ENCODE measurements at places on chromosomes 3 and 15.
A peak's percentile ranks its signal among the peaks of the same experiment; 100 is the strongest.

DNA sequence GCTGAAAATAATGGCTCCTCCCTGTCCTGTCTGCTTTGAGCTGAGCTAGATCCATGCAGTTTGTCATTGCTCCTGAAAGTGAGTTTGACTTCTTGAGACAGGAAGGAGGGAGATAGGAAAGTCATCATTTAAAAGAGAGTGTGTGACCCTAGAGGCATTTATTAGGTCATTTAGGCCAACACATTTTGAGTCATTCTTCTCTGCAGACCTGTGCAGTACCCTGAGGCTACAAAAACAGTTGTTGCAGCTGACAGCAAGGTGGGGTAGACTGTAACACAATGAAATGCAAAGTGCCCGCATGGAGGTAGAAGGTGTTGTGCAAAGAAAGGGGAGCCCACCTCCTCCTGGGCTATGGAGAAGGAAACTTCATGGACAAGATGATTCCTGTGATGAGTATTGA lies 102.8 kb upstream of the PFN2 start:
- DNase-seq: no peak

DNA sequence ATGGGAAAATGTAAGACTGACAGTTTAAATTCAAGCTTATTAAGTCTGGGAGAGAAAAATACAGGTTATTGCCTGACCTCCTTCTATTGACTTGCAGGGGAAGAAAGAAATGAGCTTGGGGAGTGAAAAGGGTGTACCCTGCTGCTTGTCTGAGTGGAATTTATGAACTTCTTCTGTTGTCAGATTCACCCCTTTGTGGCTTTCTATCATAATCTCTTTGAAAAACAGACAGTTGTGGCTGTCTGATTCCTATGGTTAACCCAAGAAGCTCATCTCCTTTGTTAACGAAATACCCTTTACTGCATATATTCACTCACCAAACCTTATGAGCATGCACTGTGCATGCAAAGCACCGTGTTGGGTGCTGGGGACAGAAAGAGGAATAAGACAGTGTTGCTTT lies 22.5 kb downstream of the GPD1L start:
- DNase-seq: no peak

GRCh38 chr15:76252249-76252648 lies 59.0 kb downstream of the ETFA start:
- DNase-seq: no peak

DNA sequence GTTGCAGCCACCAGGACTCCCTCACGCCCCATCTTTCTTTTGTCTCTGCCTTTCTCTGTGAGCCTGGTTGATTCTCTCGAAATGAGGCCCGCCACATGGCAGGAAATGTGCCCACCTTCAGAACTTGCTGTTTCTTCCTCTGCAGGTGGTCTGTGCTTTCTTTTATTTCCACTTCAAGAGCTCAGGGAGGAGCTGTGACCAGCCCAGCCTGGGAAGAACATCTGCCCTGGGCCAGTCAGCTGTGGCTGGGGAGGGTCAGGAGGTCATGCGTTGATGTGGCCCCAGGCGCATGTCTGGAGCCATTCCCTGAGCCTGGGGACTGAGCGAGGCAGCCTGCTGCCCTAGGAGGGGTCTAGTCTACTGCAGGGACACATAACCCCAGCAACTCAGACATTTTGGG lies 8.0 kb downstream of the FBLN2 start:
- no peak for DNase-seq

DNA sequence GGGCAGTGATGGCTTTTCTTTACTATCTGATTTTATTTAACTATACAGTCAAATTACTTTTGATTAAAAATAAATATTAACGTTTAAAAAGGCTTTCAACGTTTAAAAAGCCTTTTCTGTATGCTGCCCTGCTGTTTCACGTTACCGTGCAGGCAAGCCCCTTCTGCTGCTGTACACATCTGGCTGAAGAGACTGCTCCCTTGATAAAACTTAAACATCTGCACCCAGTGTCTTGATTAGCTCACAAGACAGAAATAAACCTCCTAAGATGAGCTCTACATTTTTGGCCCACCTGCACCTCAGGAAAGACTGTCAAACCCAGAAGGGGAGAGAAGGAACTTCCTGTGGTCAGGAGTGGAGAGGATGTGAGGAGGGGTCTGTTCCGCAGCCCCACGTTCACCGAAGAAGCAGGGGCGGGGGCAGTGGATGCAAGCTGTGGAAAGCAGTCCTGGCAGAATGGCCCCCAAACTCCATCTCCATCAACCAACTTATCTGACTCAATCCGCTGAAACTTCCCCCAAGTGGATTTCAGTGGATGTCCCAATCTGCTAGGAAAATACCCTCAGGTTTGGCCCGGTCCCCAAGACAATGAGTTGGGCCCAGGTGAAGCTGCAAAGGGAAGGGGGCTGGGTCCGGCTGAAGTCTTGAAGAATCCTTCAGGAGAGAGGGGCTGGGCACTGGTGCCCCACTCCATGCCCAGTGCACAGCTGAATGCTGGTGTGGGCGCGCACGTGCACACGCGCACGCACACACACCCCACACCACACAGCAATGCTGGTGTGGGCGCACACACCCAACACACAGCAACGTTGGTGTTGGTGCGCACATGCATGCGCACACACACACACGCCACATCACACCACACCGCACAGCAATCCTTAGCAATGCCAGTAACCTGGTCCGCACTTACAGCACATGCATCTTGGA lies 88.6 kb downstream of the LRIG1 start:
- no peak for DNase-seq

DNA sequence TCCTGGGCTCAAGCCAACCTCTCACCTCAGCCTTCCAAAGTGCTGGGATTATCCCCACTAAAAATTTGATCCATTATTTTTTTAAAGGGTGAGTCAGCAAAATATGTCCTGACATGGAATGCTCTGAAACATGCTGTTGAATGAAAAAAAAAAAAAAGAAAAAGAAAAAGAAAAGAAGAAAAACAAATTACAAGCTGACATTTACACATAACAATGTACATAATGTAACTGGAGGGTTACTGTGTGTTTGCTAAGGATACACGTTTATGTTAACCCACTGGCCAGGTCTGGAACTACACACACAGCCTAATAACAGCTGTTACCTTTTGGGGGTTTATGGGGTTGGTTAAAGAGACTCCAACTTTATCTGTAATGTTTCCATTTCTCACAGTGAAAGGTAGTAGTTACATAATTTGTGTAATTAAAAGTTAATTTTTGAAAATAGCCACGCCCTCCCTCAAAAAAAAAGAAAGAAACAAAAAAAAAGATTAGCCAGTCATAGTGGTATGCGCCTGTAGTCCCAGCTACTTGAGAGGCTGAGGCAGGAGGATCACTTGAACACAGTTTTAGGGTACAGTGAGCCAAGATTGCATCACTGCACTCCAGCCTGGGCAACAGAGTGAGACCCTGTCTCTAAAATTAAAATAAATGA lies 3.1 kb upstream of the MESP2 start:
- no peak for DNase-seq

GRCh38 chr15:47933865-47934264 lies 186.9 kb upstream of the SLC24A5 start:
- no peak for DNase-seq

- DNase-seq: no peak
These were observed 1.1 kb upstream of the SCAMP5 start for GRCh38 chr15:74994236-74994635.

GRCh38 chr3:170614214-170614966 lies 28.5 kb upstream of the SLC7A14 start:
- no peak for DNase-seq

- no peak for DNase-seq
These were observed 100.1 kb downstream of the LRTM1 start for GRCh38 chr3:54827776-54828175.

DNA sequence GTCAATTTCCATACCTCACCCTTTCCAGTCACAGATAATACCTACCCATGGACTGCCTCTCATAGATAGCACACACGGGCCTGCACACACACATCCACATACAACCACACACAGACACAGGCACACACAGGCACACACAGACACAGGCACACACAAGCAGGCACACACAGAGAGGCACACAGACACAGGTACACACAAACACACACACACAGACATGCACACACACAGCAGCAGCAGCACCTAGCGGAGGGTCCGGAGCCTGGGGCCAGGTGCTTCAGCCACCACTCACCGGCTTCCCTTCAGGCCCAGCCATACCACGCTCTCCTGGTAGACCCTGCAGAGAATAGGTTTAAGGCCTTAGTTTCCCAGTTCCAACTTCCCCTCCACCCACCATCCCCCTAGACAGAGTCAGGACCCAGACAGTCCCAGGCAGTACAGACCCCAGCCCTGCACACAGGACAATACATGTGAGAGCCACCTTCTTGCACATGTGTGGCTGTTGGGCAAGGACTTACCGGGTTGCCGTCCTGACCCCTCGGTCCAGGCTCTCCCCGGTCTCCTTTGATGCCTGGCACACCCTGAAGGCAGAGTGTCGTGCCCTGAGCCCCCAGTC lies 10.5 kb upstream of the UCN2 start:
- no peak for DNase-seq

GRCh38 chr15:69813881-69814280 lies 283.8 kb downstream of the TLE3 start:
- no peak for DNase-seq

GRCh38 chr3:111998636-111999483 lies at the start of gene TAGLN3:
Gene TAGLN3 (plus strand): TSS chr3:111998922. CDS start chr3:111999423, 501 bp downstream.
- DNase-seq: no peak

GRCh38 chr3:33194303-33194702 lies 24.3 kb downstream of the SUSD5 start:
- no peak for DNase-seq

DNA sequence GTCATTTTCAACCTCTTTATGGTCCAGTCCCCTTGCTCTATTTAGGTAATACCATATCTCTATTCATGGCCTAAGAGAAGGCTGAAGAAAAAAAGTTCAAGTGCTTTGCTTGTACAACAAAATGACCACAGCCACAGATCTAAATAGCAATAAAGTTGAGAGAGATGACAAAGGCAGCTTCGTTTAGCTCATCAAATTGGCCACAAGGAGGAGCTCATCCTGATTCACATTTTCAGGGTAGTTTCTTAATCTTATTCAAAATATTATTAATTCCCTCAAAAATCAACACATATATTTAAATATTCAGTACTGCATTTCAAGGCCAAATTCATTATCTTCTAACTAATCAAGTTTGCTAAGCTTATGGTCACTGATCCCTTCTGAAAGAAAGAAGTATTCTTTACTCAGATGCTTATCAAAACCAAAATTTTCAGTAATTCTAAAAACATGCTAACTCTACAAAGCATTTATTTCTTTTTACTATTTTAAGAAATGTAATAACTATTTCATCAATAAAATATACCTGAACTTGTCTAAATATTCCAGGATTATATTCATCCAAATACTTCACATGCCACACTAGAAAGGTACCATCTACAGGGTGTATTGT lies 85.5 kb downstream of the DMXL2 start:
- peak; percentile 2 for DNase-seq

DNA sequence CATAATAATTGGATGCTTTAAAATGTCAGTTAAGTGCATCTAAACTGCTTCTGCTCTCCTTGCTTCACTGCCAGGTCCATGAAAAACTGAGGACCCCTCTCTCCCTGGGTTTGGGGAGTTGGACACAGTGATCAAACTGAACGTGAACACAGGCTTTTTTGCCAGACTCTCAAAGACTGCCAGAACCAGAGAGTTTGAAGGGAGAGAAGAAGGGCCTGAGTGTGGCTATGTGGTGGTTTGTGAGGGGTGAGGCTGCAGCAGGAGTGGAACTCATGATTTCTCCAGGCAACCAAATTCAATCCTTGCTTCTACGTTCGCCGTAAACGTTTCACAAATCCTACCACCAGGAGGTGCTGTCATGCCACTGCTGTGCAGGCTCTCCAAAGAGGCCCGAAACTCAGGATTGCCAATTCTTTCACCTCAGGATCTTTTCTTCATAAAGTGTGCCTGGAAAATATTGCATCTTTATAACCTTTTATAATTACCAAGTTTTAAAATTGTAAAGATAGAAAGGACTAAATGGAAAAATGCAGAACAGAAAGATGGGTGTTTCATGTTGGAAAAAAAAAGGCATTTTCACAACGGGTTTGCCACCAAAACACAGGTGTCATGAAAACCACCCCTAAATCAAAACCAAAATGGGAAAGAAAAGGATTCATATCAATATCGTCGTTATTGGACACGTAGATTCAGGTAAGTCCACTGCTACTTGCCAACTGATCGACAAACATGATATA lies 19.7 kb downstream of the TM4SF4 start:
- peak; percentile 55 for DNase-seq

- DNase-seq: peak; percentile 87
These were observed 6.2 kb upstream of the TLR9 start for GRCh38 chr3:52231502-52232278.

DNA sequence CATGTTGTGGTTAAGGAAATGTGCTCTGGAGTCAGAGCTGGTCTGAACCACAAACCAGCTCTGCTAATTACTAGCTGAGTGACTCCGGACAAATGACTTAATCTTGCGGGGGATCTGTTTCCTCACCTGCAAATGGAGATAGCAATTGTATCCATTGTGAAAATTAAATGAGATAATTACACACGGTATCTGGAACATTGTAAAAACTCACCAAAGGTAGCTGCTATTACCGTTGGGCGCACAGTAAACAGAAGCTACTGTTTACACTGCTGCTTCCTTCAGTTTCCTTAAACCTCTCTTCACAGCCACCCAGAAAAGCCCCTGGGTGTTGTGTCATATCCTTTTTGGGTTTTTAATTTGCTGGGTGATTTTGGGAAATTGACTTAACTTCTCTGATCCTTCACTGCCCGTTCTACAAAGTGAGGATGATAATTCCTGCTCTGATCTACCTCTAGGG lies 107.8 kb downstream of the MEGF11 start:
- DNase-seq: no peak

- no peak for DNase-seq
These were observed 7.2 kb downstream of the HERC1 start for GRCh38 chr15:63826528-63826927.

DNA sequence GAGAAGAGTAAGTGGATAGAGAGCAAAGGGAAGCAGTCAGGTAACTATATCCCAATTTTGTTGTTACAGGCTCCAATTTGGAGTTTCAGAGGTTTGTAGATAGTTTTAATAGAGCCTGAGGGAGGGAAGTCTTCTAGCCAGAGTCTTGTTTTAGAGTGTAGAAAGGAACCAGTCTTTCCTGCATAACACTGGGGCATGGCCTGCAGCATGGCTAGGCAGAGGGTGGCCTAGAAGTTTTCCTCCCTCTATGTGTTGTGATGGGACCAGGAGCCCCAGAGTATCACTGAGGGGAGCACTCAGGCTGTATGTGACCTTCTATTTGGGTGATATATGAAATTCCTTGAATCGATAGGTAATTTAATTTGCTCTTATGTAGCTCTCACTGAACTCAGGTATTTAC lies 22.5 kb upstream of the GABRR3 start:
- DNase-seq: no peak

DNA sequence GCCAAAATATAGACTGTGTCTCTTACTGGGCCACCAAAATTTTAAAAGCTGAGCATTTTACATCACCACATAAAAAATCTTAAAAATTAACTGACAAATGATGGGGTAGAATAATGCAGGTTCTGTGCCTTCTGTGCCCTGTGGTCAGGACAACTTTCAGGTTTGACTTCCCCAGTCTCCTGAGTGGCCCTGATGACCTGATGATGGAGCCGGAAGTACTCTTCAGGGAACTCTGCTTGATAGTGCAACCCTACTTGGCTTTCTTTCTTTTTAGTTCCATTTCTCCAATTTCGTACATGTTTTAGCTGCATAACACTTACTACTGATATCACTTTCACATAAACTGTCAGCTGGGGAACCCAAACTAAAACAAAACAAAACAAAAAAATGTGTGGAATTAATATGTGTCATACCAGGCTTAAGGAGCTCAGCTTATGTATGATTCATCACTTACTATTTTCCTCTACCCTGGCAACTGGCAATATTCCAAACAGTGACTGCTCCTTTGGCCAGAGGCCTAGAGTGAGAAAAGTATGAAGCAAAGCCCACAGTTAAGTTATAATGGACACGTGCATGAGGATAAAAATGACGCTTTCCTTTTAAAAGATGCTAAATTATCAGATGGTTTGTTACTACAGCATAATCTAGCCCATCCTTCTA lies 194.3 kb downstream of the BCHE start:
- no peak for DNase-seq
